ENCODE measurements at places on chromosomes 7 and 10.

GRCh38 chr7:115368998-115369397, 447.1 kb downstream of the MDFIC start:
- no peak for DNase-seq

DNA sequence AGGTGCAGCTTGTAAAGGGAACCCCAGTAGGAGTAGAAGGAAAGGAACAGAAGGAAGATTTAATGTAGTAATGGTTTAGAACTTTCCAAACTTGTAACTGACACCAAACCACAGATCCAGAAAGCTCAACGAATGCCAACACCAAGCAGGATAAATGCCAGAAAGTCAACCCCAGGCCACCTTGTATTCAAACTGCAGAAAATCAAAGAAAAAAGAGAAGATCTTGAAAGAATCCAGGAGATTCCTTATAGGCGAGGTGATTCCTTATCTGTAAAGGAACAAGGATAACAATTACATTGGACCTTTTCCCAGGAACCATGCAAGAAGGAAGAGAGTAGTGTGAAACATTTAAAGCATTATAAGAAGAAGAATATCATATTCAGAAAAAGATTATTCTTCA, 93.6 kb downstream of the NKX6-2 start:
- peak; percentile 12 for DNase-seq

DNA sequence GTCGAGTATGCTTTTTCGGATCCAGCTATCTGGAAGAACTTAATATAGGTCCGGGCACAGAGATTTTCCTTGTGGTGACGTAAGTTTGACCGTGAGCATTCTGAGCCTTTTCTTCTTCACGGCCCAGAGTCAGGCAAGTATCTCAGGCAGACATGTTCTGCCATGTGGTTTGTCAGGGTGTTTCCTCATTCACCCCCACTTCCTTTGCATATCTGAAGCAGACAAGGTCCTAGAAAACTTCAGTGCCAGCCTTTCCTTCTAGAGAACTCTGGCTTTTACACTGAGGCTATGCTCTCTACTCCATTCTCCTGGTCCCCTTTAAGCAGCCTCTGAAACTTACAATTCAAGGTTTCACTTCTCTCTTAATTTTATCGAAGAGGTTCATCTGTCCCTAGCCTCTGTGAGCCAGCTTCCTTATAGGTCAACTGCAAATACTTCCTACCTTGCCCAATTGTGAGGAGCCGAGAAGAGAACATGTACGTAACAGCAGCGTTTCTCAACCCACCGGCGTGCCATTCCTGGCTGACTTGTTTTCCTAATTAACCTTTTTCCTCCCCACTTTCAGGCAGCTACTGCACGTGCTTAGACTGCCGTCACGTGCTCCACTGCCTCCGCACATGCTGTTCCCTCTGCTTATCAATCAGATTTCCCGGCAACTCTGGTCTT, 47.3 kb downstream of the CDCA7L start:
- no peak for DNase-seq

DNA sequence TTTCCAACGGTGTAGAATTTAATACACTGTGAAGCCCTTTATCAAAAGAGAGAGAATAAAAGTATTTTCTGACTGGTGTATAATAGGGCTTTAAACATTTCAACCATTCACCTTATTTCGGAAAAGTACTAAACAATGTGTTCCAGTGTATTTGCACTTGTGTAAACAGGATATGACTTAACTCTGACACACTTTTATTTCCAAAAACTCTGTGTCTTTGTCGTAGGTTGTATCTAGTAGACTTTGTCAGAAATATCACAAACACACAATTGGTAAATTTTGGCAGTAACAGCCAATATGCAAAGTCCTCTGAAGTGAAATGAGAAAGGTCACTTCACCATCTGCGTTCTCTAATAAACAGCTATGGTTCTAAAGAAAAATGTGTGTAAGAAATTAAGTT, 10.3 kb upstream of the TSPAN13 start:
- DNase-seq = no peak

GRCh38 chr10:27745732-27746396, at the start of gene MKX:
TSS of gene MKX (minus strand) at chr10:27745819. CDS start at chr10:27743415, 2,404 bp downstream.
- peak; percentile 47 for DNase-seq

DNA sequence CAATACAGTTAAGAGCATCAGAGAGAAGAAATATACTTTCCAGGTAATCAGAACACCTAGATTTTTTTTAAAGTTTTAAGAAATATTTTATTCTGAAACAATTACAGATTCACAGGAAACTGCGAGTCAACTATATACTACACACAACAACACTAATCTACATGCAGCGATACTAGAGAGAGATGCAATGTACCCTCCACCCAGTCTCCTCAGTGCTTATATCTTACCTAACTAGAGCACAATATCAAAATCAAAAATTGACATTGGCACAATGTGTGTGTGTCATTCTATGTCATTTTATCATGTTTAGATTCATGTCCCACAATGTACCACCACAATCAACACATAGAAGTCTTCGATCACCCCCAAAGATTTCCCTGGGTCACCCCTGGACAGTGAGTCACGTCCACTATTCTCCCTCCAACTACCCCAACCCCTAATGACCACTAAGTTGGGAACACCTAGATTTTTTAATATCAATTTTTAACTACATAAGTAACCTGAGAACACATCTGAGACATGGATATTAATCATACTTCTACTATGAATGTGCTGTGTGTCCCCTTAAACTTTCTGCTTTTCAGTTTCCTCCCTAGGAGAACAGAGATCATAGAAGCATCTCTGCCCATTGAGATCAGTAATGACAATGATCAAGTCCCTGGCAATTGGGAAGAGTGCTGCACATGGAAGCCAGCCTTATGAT, 86.5 kb downstream of the GSAP start:
- no peak for DNase-seq

GRCh38 chr7:26034391-26034790, 117.6 kb upstream of the NFE2L3 start:
- DNase-seq = no peak

GRCh38 chr7:115933471-115933870, 97.1 kb downstream of the TFEC start:
- peak; percentile 4 for DNase-seq

- no peak for DNase-seq
Observed at GRCh38 chr7:27151931-27152815, at the start of gene HOXA3. TSS of gene HOXA3 (minus strand) at chr7:27152583. CDS start at chr7:27110640, 41,943 bp downstream.

- no peak for DNase-seq
Observed at GRCh38 chr7:146875981-146876380, 759.4 kb downstream of the CNTNAP2 start.

- DNase-seq = peak; percentile 69
Observed at GRCh38 chr10:68562661-68563570, 2.8 kb downstream of the TET1 start.

GRCh38 chr10:111247781-111248389, 171.1 kb downstream of the ADRA2A start:
- no peak for DNase-seq

DNA sequence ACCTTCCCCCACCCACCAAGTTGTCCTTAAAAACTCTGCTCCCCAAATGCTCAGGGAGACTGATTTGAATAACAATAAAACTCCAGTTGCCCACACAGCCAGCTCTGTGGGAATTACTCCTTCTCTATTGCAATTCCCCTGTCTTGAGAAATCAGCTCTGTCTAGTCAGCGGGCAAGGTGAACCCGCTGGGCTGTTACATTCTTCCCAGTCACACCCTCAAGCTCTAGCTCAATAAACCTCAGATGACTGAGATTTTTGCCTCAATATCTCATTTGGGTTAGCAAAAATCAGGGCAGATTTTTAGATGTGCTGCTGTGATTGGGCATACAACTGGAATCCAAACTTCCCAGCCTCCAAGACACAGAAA, 32.9 kb downstream of the SVOPL start:
- no peak for DNase-seq

DNA sequence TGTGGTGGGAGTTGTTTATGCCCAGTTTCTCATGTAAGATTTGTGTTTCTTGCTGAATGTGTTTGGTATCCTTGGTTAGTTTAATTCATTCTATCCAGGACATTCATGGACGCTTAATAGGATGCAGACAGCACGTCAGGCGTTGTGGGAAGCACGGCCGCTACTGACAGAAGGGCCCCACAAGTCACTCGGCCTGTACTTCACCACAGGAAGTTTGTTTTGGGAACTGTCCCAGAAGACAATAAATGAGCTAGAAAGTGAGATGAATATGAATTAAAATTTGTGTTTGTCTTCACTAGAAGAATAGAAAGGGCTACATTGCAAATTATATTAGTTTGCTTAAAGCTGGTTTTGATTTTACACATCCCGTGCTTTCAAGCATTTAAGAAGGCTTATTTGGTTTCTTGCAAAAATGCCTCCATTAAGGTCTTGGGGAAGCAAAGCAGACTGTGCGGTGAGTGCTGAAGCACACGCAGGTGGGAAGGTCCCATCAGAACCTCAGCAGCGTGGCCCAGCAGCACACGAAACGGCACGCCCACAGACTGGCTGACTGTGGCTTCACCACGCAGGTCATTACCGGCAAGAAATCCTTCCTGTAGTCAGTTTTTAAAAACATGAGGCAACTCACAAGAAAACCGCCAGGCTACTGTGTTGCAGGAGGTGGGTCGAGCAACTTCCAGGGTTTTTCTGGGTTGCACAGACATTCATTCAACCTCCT, 74.1 kb downstream of the VIPR2 start:
- peak; percentile 65 for DNase-seq

DNA sequence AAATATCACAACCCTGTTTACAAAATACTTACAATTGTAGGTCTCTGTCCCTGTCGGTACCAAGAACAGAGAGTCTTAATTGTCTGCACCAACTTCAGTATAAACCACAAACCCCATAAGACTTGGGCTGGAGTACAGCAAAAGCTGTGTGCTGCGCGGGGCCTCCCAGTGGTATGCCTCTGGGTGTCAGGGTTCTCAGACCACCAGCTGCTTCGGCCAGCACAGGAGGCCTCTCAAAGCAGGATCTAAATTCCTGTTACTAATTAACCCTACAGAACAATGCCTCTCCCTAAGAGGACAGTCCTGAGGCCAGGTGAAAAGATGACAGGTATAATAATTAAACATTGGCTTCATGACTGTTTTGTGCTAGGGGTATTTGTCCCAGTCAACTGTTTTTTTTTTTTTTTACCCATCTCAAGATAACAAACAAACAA, 957 bp upstream of the SVIL start:
- DNase-seq = peak; percentile 41

DNA sequence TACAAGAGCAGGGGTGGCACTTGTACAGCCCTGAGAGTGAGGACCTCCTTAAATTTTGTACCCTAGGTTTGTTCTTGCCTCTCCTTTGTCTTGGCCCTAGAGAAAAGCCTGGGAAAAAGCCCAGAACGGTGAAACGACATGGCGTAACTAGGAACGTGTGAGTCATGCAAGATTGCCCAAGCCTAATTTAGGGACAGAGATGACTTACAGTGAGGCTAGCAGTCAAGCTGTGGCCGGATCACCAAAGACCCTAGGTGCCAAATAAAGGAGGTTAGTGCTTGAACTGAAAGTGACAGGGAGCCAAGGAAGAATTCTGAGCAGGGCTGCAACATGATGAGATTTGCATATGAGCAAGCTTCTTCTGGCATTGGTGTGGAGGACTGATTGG, 25.1 kb downstream of the TBXAS1 start:
- DNase-seq = peak; percentile 9

- no peak for DNase-seq
Observed at GRCh38 chr10:97356318-97356914, 21.9 kb upstream of the FRAT2 start.

GRCh38 chr7:36262309-36263094, 109.4 kb downstream of the EEPD1 start:
- DNase-seq = no peak

GRCh38 chr10:27285093-27285492, 44.5 kb upstream of the ACBD5 start:
- DNase-seq = no peak

DNA sequence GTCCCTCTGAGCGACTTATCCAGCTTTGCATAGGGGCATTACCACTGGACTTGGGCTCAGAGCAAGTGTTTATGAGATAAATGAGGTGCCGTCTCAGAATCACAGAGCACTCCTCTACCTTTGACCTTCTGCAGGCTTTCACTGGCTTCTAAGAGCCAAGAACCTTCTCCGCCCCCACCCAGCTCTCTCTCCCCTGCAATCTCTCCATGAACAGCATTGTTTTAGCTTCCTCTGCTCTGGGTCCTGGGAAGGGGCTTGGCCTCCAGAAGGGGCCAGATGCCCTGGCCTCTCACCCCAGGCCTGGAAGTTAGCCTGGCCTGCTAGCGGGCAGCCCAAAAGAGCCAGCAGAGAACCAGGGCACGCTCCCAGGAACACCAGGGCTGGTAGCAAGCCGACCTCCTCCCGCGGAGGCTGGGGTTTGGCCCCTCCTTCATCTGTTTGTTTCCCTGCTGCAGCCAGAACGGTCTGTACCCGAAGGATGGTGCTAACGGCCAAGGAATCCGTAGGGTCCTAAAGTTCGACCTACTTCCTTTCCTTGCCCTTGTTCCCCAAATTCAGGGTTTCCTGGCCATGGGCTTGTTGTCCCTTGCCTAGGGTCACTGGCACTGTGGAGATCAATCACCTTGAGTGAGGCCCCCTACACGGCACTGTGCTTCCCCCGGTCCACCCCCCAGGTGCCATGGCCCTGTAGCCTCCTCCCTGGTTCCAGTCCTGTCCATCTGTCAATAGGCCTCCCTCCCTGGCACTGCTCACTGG, 18.7 kb upstream of the DDIT4 start:
- peak; percentile 69 for DNase-seq

DNA sequence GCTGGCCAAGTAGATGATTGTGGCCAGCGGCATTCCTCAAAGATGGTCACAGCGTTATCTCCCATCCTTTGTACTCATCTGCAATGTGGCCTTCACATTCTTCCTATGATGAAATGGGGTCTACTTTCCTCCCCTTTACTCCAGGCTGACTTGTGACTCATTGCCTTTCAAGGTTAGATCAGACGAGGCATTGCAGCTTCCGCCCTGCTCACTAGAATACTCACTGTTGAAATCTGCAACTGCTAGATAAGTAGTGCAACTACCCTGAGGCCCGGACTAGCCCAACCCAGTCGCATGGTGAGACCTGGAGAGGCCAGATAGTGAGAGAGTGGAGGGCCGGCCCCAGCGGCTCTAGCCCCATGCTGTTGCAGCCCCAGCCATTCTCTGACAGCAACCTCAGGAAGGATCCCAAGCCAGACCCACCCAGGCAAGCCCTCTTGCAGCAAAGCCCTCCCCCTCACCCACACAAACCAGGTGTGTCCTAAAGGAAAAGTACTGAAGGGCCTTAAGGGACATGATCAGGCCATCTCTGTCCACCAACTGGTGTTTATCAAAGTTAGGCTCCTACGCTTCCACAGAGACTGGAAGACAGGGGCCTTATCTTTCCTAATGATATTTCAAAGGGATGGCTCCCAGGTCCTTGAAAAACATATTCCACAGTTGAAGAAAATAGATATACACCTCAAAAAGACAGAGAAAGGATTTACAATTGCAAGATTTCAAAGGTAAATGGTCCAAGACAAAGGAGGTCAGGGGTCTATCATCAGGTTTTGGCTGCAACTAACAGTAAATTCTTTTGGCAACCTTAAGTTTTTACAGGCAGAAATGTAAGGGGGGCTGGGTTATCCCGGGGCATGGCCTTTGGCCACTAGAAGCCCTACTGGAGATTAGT, 107.2 kb upstream of the TRIM24 start:
- no peak for DNase-seq

Data from fibroblast of skin of back (primary cell).